ENCODE measurements at places on chromosomes 2 and 18. TPM values are rescaled to one million over a fixed set of nuclear protein-coding genes. Genes with fewer than 3 reads are reported as not detected.

DNA sequence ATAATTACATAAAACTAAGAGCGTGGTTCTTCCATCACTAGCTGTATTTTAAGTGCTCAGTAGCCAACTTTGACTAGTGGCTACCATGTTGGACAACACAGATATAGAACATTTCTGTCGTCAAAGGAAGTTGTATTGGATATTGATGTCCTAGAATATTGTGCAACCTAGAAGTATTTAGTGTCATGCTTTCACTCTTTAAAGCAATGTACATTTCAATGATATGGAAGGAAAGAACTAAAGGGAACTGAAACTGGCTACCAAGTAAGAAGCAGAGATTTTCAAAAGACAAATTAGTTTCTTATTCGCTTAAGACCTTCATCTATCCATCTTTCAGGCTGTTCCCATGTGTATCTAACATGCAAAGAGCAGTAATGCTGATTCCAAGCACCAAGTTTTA, 85.4 kb upstream of the EML6 start:
- DNase-seq, result no peak
- H3K27me3 ChIP-seq, result no peaks in the 10 kb centered on the region
- no peak overlapping the region for H3K4me3 ChIP-seq
- peaks cover 17% of the 10 kb centered on the region for H3K4me1 ChIP-seq
- no peak overlapping the region for H3K27ac ChIP-seq

Gene LRRTM1
- total RNA-seq, result not detected

Gene CCDC178
- total RNA-seq, result 1.1 TPM

Gene AP1S3
- total RNA-seq, result 11.3 TPM

DNA sequence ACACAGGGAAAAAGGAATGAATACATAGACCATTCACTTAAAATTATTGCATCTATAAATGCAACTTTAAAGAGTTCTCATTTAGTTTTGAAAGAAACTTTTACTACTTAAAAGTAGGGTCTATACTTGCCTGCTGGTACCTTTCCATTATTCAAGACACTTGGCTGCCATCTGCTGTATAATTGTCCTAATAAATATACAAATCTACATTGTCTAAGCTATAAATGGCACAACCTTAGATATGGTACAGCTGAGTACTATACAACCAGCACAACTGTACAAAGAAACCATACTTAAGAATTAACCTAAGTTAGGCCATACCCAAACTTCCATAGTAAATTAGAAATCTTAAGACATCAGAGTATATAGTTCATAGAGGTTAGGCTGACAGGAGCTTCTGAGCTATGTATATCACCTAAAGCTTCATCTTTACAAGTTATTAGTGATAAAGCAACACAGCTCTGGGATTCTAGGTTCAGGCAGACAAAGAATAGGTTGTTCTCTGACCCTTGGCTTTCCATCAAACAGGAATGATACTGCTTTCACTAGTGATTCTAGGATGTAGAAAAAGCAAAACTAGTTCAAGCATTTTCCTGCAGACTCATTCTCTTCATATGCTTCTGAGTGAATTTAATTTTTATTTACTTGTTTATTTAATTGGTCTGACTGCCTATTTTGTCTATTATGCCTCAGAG, 22.1 kb downstream of the EXOC6B start:
- no peak overlapping the region for H3K4me3 ChIP-seq
- H3K4me1 ChIP-seq, result no peaks in the 10 kb centered on the region
- H3K36me3 ChIP-seq, result no peaks in the 10 kb centered on the region
- DNase-seq, result no peak

GRCh38 chr18:37425222-37425621, 140.4 kb downstream of the CELF4 start:
- H3K4me1 ChIP-seq, result no peaks in the 10 kb centered on the region
- H3K27me3 ChIP-seq, result no peaks in the 10 kb centered on the region
- no peaks in the 10 kb centered on the region for H3K36me3 ChIP-seq
- no peak overlapping the region for H3K4me3 ChIP-seq
- no peak for DNase-seq

DNA sequence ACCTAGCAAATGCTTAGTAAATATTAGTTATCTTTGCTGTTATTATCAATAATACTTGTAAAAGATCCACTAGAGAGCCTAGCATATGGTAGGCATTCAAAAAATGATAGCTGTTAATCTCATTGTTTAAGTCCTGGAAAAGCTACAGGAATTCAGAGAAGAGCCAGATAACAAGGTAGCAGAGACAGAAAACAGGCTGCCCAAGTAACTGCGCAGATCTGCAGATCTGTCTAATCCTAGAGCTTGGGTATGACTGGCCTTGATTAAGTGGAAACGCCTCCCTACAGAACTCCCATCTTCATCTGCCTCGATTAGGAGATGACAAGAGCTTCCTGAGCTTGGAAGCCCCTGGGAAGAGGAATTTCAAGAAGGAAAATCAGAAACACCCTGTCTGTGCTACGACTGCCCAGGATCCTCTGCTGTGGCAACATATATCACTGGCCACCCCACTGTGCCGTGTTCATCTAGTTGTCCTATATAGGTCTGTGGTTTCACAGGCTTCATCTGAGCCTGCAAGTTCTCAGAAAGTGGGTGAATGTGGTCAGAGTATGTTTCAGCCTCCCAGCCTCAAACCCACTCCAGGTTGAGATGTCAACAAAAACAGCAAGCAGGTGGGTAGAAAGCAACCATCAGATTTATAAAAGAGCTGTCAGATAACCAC, 151.5 kb upstream of the PKDCC start:
- DNase-seq, result no peak
- no peak overlapping the region for H3K27ac ChIP-seq
- H3K36me3 ChIP-seq, result no peaks in the 10 kb centered on the region
- H3K4me3 ChIP-seq, result no peak overlapping the region
- H3K27me3 ChIP-seq, result peaks cover 8% of the 10 kb centered on the region

GRCh38 chr2:197873293-197873701, 68.9 kb downstream of the PLCL1 start:
- peaks cover 4% of the 10 kb centered on the region for H3K4me1 ChIP-seq
- H3K4me3 ChIP-seq, result no peak overlapping the region
- no peak overlapping the region for H3K27ac ChIP-seq
- H3K36me3 ChIP-seq, result no peaks in the 10 kb centered on the region
- H3K27me3 ChIP-seq, result no peaks in the 10 kb centered on the region

- no peak overlapping the region for H3K4me3 ChIP-seq
- DNase-seq, result no peak
- H3K27me3 ChIP-seq, result no peaks in the 10 kb centered on the region
- H3K4me1 ChIP-seq, result no peaks in the 10 kb centered on the region
- H3K36me3 ChIP-seq, result no peaks in the 10 kb centered on the region
- H3K27ac ChIP-seq, result no peak overlapping the region
Observed at GRCh38 chr18:58161659-58162058, 117.6 kb downstream of the NEDD4L start.

Gene DNAH7
- 0.15 TPM for total RNA-seq

Gene GCKR
- total RNA-seq, result 1.9 TPM

GRCh38 chr18:79772108-79772864, 25.5 kb upstream of the KCNG2 start:
- H3K4me1 ChIP-seq, result no peaks in the 10 kb centered on the region
- no peak overlapping the region for H3K4me3 ChIP-seq

Gene RMND5A
- total RNA-seq, result 52.5 TPM

Gene IL36G
- total RNA-seq, result not detected

DNA sequence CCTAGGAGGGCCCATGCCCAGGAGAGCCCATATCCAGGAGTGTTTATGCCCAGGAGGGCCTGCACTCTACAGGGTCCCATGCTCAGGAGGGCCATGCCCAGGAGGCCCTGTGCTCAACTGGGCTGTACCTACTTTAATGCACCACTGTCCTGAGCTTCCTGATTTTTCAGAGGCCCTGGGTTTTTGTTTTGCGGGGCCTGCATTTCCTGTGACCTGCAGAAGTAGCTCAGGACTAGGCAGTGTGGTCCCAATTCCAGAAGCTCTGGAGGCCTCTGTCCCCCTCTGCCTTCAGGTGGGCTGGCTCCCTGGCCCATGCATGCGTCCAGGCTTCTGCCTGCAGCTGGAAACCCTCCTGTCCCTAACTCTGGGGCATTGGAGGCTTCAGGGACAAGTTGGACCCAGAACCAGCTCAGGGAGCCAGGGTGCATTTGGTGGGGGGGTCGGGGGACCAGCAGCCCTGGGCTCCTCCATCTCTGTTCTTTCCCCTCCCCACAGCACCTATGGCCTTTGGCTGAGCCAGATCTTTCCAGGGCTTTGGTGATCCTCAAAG, 10.8 kb downstream of the GPR35 start:
- H3K27me3 ChIP-seq, result peaks cover 36% of the 10 kb centered on the region
- no peaks in the 10 kb centered on the region for H3K36me3 ChIP-seq
- no peak for DNase-seq
- H3K27ac ChIP-seq, result no peak overlapping the region
- no peak overlapping the region for H3K4me3 ChIP-seq

Gene PLEK
- total RNA-seq, result 8.2 TPM

DNA sequence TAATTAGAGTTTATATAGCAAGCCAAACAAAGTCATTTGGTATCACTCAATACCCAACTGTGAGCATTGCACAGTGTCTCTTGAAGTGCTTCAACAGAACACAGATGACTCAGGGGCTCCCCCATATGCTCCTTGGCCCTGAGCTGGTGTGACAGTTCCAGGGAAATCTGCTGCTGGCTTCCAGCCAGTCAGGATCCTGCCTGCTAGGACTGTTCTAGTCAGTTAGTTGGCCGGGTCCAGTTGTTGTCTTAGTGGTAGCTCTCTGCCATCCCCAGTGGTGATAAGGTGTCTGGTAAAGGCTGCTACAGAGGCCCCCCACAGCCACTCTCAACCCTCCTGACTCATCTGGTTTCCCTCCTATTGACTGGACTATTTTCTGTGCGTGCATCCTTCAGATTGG, 100.3 kb downstream of the IRS1 start:
- DNase-seq, result no peak
- H3K27me3 ChIP-seq, result no peaks in the 10 kb centered on the region
- no peak overlapping the region for H3K4me3 ChIP-seq
- no peaks in the 10 kb centered on the region for H3K4me1 ChIP-seq

- no peaks in the 10 kb centered on the region for H3K4me1 ChIP-seq
- no peaks in the 10 kb centered on the region for H3K36me3 ChIP-seq
- H3K27me3 ChIP-seq, result no peaks in the 10 kb centered on the region
- H3K4me3 ChIP-seq, result no peak overlapping the region
- no peak for DNase-seq
Observed at GRCh38 chr2:179741317-179741716, 120.1 kb downstream of the ZNF385B start.

Gene MSTN
- 0.13 TPM for total RNA-seq

DNA sequence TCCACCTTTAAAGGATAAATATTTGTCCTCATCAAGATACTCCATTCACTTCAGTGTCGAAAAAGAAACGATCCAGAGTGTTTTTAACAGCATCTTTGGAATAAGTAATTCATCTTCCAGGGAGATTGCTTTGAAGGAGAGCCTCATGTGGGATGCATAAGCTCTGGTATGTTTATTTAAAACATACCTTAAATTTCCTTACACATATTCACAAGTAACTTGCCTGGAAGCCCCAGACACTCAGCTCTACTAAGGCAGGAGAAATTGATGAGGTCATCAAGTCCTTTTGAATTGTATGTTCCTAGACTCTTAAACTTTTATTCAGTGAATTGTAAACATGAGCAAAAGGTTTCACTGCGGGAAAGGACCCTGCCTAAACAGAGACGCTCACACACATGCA, 103.0 kb downstream of the CDK15 start:
- no peak overlapping the region for H3K27ac ChIP-seq
- no peaks in the 10 kb centered on the region for H3K36me3 ChIP-seq
- H3K27me3 ChIP-seq, result no peaks in the 10 kb centered on the region
- no peak for DNase-seq
- no peak overlapping the region for H3K4me3 ChIP-seq

Gene OSBPL6
- 3.8 TPM for total RNA-seq

GRCh38 chr2:217703102-217703501, 299.7 kb downstream of the TNS1 start:
- no peaks in the 10 kb centered on the region for H3K36me3 ChIP-seq
- H3K4me1 ChIP-seq, result peaks cover 28% of the 10 kb centered on the region
- no peak for DNase-seq
- no peak overlapping the region for H3K4me3 ChIP-seq

GRCh38 chr2:62034715-62035114, 129.2 kb downstream of the COMMD1 start:
- H3K27me3 ChIP-seq, result no peaks in the 10 kb centered on the region
- H3K27ac ChIP-seq, result no peak overlapping the region
- no peak overlapping the region for H3K4me3 ChIP-seq
- H3K4me1 ChIP-seq, result no peaks in the 10 kb centered on the region
- no peaks in the 10 kb centered on the region for H3K36me3 ChIP-seq

- DNase-seq, result no peak
- H3K27me3 ChIP-seq, result peaks cover 13% of the 10 kb centered on the region
- H3K27ac ChIP-seq, result no peak overlapping the region
Observed at GRCh38 chr2:16487686-16488085, 177.9 kb downstream of the CYRIA start.

DNA sequence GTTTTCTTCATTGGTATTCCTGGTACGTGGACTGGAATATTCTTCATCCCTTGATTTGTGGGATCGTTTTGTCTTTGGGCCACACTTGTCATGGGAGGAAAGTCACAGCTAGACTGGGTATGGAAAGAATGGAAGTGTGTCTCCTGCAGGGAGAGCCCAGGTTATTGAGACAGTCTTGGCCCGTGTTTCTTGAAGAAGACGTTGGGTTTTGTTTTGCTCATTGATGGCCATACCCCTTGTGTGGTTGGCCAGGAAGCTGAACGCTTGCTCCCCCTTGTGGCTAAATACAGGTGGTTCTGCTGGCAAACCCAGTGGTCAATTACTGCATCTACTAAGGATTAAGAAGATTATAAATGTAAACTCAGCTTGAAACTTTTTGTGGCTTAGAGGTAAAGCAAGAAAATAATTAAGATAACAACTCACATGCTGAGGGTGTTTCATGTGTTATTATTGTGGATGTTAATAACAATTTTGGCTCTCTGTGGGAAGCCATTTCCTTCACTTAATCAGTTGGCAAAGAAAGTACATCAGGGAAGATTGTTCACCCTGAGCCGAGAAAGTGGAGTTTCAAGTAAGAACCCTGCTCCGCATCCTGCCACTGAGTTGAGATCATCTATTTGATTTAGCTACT, 91.8 kb downstream of the NEDD4L start:
- no peak overlapping the region for H3K27ac ChIP-seq
- H3K4me1 ChIP-seq, result peaks cover 9% of the 10 kb centered on the region
- no peak overlapping the region for H3K4me3 ChIP-seq
- DNase-seq, result no peak
- H3K27me3 ChIP-seq, result no peaks in the 10 kb centered on the region
- no peaks in the 10 kb centered on the region for H3K36me3 ChIP-seq

- H3K4me3 ChIP-seq, result no peak overlapping the region
- H3K4me1 ChIP-seq, result no peaks in the 10 kb centered on the region
- H3K36me3 ChIP-seq, result no peaks in the 10 kb centered on the region
- H3K27me3 ChIP-seq, result no peaks in the 10 kb centered on the region
- H3K27ac ChIP-seq, result no peak overlapping the region
- no peak for DNase-seq
Observed at GRCh38 chr18:5975111-5976002, 80.0 kb upstream of the TMEM200C start.

- no peak overlapping the region for H3K4me3 ChIP-seq
- no peak overlapping the region for H3K27ac ChIP-seq
- H3K36me3 ChIP-seq, result no peaks in the 10 kb centered on the region
- DNase-seq, result no peak
- H3K4me1 ChIP-seq, result peaks cover 6% of the 10 kb centered on the region
Observed at GRCh38 chr18:2108591-2108990, 462.7 kb downstream of the METTL4 start.

Measured in esophagus squamous epithelium (tissue), 5 donors.